ENCODE measurements at places on chromosomes 1 and 21. TPM values are rescaled to one million over a fixed set of nuclear protein-coding genes. Genes with fewer than 3 reads are reported as not detected.
A peak's percentile ranks its signal among the peaks of the same experiment; 100 is the strongest.

DPT gene
- 32.1 TPM for total RNA-seq

DNA sequence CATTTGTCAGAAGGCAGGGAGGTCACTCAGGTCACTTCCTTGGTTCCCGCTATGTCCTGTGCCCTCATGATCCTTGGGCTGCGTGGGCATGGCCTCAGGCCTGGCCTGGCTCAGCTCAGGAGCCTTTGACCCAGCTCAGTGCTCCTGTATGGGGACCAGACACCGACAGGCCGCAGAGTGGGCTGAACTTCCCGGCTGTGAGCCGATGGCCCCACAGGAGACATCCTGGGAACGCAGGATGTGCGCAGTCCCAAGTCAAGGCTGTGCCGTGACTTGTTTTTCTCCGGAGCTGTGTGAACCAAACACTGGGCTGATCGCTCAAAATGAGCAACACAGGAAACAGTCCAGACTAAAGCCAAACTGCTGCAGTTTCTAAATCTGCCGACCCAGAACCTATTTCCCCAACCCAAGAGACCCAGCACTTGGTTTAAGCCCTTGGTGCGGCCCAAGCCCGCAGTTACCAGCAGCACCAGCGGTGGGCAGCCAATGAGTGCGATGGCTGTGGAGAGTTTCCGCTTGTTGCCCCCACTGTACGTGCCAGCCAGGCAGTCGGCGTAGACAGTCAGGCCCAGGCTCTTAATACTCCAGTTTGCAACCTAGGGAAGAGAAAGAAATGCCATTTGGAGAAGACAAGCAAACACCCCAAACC is 92.3 kb upstream of the GCLM start:
- no peak for DNase-seq

DNA sequence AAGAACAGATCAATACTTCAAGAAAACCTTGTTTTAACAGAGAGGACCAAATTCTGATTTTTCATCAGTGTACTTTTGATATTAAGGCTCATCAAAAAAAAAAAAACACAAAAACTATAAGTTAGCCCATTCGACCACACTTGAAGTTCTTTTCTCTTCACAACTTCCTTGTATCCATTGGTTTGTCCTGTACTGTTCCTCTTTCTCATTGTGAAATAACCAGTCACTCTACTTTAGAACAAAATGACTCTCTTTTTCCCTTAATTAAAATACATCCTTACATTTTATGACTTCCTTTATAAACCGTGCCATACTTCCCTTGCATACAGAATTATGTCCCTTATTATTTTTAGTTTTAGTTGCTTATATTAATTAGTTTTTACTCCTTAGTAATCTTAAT is 8.4 kb downstream of the QSOX1 start:
- DNase-seq, result no peak

DNA sequence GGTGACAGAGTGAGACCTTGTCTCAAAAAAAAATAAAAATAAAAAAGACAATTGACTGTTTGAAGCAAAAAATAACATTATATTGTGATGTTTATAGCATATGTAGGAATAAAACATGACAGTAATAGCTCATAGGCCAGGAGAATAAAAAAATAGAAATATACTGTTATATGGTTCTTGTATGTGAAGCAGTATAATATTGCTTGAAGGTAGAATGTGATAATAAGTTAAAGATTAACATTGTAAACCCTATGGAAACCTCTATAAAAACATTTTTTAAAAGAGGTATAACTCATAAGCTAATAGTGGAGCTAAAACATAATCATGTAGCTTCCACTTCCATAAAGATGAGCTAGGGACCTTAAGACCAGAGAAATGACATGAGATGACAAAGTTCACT is 23.5 kb downstream of the GJA4 start:
- DNase-seq, result no peak

DNA sequence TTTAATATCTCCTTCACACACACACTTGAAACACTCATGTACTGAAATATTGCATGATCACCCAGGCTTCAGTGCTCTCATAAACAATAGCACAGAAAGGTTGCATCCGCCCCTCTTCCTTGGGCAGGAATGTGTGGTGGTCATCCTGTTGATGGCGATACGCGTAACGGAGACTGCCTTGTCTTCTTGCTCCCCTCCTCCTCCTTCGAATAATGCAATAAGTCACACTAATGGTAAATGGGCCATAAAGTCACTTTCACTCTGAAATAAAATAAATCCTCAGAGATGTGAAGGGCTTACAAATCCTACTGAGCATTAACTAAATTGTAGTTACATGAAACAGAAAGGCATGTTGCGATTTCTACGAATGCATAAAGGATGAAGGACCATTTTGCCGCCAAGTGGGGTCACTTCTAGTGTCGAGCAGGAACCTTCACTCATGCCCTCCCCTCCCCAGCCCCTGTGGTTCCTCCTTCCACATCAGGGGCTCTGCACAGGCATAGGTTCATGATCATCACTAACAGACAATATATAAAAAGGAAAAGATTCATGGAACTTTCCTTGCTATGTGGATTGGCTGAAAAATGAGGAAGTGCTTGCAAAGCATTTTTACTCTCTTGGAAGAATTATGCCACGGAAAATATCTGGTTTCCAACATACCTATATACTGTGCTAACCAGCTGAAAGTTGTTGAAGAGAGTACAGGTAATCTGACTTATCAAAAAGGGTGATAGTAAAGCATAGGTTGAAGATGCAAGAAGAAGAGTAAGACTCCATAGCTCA is 1.2 kb upstream of the PGBD5 start:
- no peak for DNase-seq

GRCh38 chr1:248918131-248918530 is 12.1 kb downstream of the PGBD2 start:
- no peak for DNase-seq

GRCh38 chr1:203440771-203441170 is 34.8 kb upstream of the PRELP start:
- peak; percentile 81 for DNase-seq

DNA sequence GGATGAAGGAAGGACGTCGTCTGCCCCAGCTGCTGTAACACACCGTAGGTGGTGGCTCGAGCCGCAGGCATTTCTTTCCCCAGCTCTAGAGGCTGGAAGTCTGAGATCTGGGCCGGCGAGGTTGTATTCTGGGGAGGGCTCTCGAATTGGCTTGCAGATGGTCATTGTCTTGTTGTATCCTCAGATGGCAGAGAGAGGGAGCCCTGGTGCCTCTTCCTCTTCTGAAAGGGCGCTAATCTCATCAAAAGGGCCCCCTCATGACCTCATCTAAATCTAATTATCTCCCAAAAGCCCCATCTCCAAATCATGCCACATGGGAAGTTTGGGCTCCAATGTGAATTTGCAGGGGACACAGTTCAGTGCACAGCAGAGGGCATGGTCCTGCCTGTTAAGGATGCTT is 109.0 kb downstream of the SIK1 start:
- no peak for DNase-seq

- no peak for DNase-seq
These were observed 42.0 kb upstream of the TSPEAR start for GRCh38 chr21:44753357-44753756.

GRCh38 chr21:33650929-33651509 is 8.7 kb downstream of the ITSN1 start:
- no peak for DNase-seq

- no peak for DNase-seq
These were observed 2.3 kb upstream of the LYPLAL1 start for GRCh38 chr1:219171192-219171935.
